ENCODE measurements at places on chromosomes 2 and 18. TPM values are rescaled to one million over a fixed set of nuclear protein-coding genes. Genes with fewer than 3 reads are reported as not detected.

GRCh38 chr18:57754577-57755338, 48.4 kb downstream of the ATP8B1 start:
- no peaks in the 10 kb centered on the region for H3K4me1 ChIP-seq
- no peak overlapping the region for H3K4me3 ChIP-seq
- no peak for DNase-seq
- H3K27me3 ChIP-seq, result no peaks in the 10 kb centered on the region
- H3K27ac ChIP-seq, result no peak overlapping the region
- H3K36me3 ChIP-seq, result no peaks in the 10 kb centered on the region

GRCh38 chr18:364256-364826, 96.5 kb upstream of the THOC1 start:
- no peak overlapping the region for H3K4me3 ChIP-seq
- no peaks in the 10 kb centered on the region for H3K27me3 ChIP-seq
- H3K36me3 ChIP-seq, result no peaks in the 10 kb centered on the region
- H3K27ac ChIP-seq, result no peak overlapping the region
- no peak for DNase-seq
- H3K4me1 ChIP-seq, result peaks cover 25% of the 10 kb centered on the region

GRCh38 chr18:68925268-68925667, 127.4 kb downstream of the CCDC102B start:
- H3K36me3 ChIP-seq, result no peaks in the 10 kb centered on the region
- no peaks in the 10 kb centered on the region for H3K27me3 ChIP-seq
- no peak for DNase-seq
- no peak overlapping the region for H3K27ac ChIP-seq
- no peak overlapping the region for H3K4me3 ChIP-seq

DNA sequence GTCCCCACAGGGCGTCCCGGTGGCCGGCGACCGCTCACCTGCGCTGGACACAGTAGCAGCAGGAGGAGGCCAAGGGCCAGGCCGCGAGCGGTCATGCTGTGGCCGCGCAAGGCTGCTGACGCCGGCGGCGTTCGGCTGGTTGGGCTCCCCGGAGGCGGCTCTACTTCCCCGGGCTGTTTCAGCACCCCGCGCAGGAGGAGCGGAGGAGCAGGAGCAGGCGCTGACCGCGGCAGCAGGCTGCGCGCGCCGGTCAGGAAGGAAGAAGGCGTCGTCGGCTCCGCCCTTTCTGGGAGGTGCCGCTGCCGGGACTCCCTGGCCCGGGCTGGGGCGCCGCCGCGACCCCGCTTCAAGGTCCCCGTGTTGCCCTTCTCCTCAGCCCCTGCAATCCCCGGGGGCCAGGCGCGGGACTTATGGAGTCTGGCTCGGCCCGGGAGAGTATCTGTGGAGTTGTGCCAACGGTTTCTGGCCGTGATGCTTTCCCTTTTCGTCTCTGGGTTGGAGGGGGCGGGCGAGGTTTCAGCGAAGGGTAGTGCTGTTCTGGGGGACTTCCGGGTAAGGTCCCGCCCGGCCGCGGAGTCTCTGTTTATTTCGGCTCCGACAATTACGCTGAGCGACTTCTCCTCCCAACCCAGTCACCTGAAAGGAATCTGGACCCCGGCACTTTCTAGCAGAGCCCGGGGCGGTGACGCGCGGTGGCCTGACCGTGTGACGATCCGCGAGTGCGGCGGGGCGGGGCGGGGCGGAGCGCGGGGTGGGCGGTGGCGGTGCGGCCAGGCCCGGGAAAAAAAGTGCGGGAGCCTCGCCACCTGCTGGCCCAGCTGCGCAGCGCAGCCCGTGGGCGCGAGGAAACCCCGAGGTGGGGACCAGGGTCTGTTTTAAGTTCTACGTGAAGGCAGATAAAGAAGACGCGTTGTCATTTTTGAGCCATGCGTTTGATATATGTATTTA, at the start of gene NPC1:
TSS of gene NPC1 (minus strand) at position 258 of the 948 bp plus-strand sequence. CDS start at position 95, 163 bp downstream.
- H3K36me3 ChIP-seq, result no peaks in the 10 kb centered on the region
- peak within 1 kb of the TSS; percentile 89 for H3K4me3 ChIP-seq
- peak; percentile 97 for DNase-seq
- peaks cover 45% of the 10 kb centered on the region for H3K4me1 ChIP-seq

DNA sequence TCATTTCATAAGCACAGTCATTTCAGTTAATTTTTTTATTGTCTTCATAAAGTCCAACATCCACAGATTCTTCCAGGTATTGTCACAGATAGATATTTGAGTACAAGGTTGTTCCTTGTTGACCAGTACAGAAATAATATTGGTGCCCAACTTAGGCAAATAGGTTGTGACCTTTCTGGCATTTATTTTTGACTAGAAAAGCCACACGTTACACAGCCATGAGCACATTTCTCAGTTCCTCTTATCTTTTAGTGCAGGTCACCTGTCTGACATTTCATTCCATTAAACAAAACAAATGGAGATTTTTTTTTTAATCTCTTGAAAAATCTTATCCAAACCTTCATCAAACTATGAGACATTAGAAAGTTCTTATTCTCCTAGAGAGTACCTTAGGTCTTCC, 428.8 kb downstream of the ZNF521 start:
- no peaks in the 10 kb centered on the region for H3K4me1 ChIP-seq
- H3K4me3 ChIP-seq, result no peak overlapping the region
- H3K27ac ChIP-seq, result no peak overlapping the region

DNA sequence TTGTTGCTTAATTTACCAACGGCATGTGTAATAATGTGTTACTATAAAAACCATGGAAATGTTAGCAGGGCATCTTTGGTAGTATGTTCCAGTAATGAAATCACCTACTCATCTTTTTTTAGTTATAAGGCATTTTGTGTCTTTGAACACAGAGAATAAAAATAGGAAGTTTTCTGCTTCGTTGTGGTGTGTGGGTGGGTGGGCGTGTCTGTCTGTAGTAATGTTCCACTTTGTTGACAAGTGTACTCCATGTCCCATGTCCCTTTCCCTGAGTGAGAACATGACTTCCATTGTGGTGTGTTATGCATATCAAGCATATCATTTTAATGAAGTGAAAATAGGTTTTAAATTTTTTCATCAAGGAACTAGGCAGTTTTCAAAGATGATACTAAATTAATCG, 149.3 kb downstream of the VWC2L start:
- H3K4me1 ChIP-seq, result no peaks in the 10 kb centered on the region
- no peaks in the 10 kb centered on the region for H3K36me3 ChIP-seq
- H3K27me3 ChIP-seq, result no peaks in the 10 kb centered on the region
- H3K27ac ChIP-seq, result no peak overlapping the region

GRCh38 chr2:226839161-226839560, 3.3 kb downstream of the RHBDD1 start:
- no peaks in the 10 kb centered on the region for H3K36me3 ChIP-seq
- no peak for DNase-seq
- H3K4me1 ChIP-seq, result peaks cover 35% of the 10 kb centered on the region
- no peaks in the 10 kb centered on the region for H3K27me3 ChIP-seq

DNA sequence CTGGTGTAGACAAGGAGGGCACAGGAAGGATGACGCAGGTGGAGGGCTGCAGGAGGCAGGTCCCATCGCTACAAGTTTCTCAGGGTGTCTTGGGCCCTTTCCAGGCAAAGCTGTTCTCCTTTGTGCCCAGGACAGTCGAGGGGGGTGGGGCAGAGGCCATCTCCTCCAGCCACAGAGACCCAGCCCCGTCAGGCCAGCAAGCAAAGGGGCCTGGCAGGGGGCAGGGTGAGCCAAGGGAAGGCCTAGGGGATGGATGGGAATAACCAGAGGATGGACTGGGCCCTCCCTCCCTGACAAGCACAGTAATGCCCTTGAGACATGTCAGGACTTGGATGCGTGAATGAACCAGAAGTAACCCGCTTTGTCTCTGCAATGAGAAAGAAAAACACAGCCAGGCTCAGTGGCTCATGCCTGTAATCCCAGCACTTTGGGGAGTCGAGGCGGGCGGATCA, 6.3 kb downstream of the TCF23 start:
- no peaks in the 10 kb centered on the region for H3K36me3 ChIP-seq
- H3K4me1 ChIP-seq, result no peaks in the 10 kb centered on the region
- no peak overlapping the region for H3K27ac ChIP-seq
- no peaks in the 10 kb centered on the region for H3K27me3 ChIP-seq
- no peak for DNase-seq

DNA sequence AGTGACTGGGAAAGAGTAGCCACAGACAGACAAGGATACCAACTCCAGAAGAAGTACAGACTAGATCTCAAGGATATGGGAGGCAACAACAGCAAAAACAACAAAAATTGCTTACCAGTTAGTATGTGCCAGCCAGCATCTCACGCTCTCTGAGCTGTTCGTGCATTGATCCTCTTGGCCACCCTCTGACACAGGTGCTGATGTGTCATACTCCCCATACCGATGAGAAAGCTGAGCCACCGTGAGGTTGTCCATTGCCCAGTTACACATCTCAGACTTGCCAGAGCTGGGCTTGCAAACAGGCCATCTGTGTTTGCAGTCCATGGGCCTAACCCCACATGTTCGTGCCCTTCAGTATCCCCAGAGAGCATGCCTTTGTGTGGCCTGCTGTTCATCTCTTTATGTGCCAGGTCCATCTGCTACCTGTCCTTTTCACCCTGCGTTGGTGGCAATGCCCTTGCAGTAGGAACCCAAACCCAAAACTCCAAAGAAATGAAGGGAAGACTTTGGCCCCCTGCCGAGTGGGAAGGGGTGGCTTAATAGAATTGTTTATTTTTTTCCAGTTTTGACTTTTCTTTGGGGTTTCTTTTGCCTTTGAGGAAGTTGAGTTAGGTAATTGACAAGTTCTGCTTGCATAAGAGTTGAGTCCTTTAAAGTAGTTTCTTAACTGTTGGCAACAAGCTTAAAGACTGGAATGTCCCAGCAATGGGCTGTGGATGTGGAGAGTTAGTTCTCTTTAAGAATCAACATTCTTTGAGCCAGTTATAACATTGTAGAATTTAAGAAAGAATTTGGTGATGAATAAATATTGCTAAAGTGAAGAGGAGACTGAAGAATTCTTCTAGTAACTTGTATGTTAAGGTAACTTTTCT, 46.7 kb downstream of the LYPD6B start:
- no peaks in the 10 kb centered on the region for H3K27me3 ChIP-seq
- H3K4me1 ChIP-seq, result peaks cover 13% of the 10 kb centered on the region
- H3K4me3 ChIP-seq, result no peak overlapping the region
- H3K27ac ChIP-seq, result no peak overlapping the region

DNA sequence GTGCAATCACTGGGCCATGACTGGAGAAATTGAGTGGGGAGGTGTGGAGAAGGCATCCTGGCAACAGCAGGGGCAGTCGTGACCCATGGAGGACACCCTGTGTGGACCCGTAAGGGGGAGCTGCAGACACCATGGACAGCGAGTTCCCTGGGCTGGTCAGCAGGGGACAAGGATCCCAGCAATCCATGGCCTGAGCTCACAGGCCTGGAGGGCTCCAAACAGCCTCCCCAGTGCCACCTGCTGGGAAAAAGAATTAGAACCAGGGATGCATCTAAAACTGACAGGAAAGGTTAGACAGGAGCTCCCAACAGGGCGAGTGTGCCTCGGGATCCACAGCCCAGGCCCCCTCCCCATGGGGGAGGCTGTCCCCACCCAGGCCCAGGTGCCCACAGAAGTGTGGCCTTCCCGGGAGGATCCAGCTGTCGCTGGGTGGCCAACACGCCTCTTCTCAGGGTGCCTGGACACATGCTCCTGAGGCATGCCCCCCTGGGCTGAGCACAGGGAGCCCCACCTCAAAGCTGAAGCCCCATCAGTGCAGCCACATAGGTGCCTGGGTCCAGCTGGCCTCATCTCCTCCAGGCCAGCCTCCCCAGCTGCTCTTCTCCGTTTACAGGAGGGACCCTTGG, 20.5 kb upstream of the KIF1A start:
- H3K27ac ChIP-seq, result no peak overlapping the region
- DNase-seq, result no peak
- H3K4me3 ChIP-seq, result no peak overlapping the region

DNA sequence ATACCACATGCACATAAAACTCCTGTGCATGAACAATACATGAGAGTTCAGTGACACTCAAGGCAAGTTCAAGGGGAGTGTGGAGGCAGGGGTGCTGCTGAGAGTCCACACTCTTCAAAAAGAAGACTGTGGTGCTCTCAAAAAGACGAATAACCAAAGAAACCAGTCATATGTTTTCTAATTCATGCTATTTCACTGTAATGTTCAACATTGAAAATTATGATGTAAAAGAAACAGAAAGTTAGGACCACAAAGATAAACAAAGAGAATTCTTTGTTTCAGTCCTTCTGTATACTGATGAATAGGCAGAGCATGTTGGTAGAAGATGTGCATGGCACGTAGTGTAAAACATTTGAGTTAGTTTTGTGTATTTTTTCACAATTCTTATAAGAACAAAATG, 864.2 kb upstream of the LRATD1 start:
- DNase-seq, result no peak
- no peaks in the 10 kb centered on the region for H3K27me3 ChIP-seq
- no peaks in the 10 kb centered on the region for H3K36me3 ChIP-seq
- H3K4me1 ChIP-seq, result no peaks in the 10 kb centered on the region
- no peak overlapping the region for H3K4me3 ChIP-seq

GRCh38 chr2:154698721-154699574, 453 bp downstream of the KCNJ3 start:
- peaks cover 36% of the 10 kb centered on the region for H3K27me3 ChIP-seq
- H3K4me1 ChIP-seq, result peaks cover 4% of the 10 kb centered on the region
- H3K4me3 ChIP-seq, result peak overlapping the region; percentile 41
- no peaks in the 10 kb centered on the region for H3K36me3 ChIP-seq
- no peak for DNase-seq

DNA sequence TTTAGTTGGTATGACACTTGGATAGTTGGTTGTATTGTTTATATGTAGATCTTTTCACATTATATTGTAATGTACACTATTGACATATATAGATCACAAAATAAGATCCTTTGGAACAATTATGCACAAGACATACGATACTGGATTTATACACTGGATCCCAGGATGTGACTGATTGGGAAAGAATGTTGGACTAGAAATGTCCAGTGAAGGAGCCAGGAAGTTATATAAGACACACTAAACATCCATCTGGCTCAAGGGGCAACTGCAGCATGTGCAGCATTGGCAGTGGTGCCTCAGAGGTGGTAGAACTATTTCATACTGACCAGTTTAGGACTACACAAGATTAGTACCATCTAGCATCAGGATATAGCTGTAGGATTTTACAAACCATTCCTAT, 104.9 kb downstream of the TRABD2A start:
- H3K27me3 ChIP-seq, result no peaks in the 10 kb centered on the region
- no peak for DNase-seq

- H3K4me3 ChIP-seq, result no peak overlapping the region
- H3K27ac ChIP-seq, result no peak overlapping the region
- peak; percentile 59 for DNase-seq
- H3K36me3 ChIP-seq, result no peaks in the 10 kb centered on the region
- peaks cover 11% of the 10 kb centered on the region for H3K4me1 ChIP-seq
These were observed 93.9 kb upstream of the LGALSL start for GRCh38 chr2:64359892-64360657.

- H3K36me3 ChIP-seq, result no peaks in the 10 kb centered on the region
- no peaks in the 10 kb centered on the region for H3K27me3 ChIP-seq
- no peak for DNase-seq
- H3K27ac ChIP-seq, result no peak overlapping the region
- no peaks in the 10 kb centered on the region for H3K4me1 ChIP-seq
These were observed 104.5 kb upstream of the ACVR2A start for GRCh38 chr2:147740211-147740927.

GRCh38 chr2:70123051-70123828, 36.0 kb downstream of the PCBP1 start:
- H3K36me3 ChIP-seq, result no peaks in the 10 kb centered on the region
- H3K4me3 ChIP-seq, result peak overlapping the region; percentile 65
- H3K27ac ChIP-seq, result peak overlapping the region; percentile 97
- peaks cover 54% of the 10 kb centered on the region for H3K4me1 ChIP-seq
- no peak for DNase-seq
- H3K27me3 ChIP-seq, result no peaks in the 10 kb centered on the region

RHOB gene
- 176 TPM for total RNA-seq

CRYBA2 gene
- total RNA-seq, result not detected

ASPRV1 gene
- total RNA-seq, result 1.9 TPM

DGKD gene
- total RNA-seq, result 69.3 TPM

CHRNG gene
- total RNA-seq, result not detected

IKZF2 gene
- total RNA-seq, result 16.5 TPM

OSR1 gene
- 15.5 TPM for total RNA-seq

DYNAP gene
- total RNA-seq, result not detected
